CD4-positive, alpha-beta T cell treated with Interleukin-17A for 4 hours (primary cell): ENCODE measurements at places on chromosomes 11 and 22.
A peak's percentile ranks its signal among the peaks of the same experiment; 100 is the strongest.

- DNase-seq, result no peak
Observed at GRCh38 chr11:27372164-27372563, 9.1 kb upstream of the CCDC34 start.

GRCh38 chr11:12690663-12691062 lies 16.4 kb downstream of the TEAD1 start:
- DNase-seq, result no peak

DNA sequence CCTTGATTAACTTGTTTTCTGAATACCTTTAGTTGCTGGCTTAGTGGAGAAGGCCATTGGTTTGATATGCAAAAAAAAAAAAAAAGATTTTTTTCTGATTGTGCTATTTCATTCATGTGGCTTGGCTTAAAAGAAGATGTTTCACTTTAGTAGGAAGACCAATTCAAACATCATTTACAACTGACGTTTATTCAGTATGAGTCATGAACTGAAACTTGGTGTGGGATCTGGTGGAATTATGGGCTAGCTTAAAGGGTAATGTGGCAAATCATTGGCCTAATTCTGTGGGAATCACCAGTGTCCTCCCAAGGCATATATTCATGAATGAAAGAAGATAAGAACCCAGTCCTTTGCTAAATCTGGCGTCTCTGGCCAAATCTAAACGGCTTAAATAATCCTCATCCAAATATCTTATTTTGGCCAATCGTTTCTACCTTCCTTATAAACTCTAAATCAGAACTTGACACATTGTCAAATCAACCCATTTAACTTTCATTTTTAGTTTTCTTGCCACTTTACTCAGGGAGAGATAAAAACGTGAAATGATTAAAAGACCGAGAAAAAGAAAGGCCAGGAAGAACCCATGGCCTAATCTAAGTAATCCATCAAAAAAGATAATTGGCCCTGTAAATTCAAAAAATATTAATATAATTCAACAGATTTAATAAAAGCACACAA lies 77.0 kb downstream of the DDIAS start:
- no peak for DNase-seq

DNA sequence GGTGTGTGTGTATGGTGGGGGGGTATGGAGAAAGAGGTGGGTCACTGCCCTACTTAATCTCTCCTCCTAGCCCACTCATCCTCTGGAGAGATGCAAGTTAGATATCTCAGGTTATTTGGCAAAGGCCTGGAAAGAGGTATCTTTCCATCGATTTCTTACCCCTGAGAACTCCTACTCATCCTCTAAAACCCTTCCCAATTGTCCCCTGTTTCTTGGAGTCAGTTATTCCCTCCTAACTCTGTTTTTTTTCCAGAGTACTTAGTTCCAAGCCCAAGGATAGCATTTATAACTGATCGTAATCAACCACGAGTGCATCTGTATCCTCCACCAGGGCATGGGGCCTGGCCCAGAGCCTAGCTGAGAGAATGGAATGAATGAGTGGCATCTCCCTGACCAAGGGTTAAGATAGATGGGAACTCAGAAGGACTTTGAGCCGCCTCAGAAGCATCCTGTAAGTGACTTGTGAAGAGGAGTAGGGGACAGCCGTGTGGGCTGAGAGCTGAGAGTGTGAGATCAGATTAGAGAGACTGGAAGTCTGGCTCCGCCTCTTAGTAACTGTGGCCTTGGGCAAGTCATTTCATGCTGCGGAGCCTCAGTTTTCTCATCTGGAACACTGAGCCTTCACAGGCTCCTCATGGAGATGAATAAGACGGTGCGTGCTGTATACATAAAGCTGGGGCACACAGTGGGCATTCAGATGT lies 16.2 kb downstream of the CD6 start:
- DNase-seq, result peak; percentile 72

DNA sequence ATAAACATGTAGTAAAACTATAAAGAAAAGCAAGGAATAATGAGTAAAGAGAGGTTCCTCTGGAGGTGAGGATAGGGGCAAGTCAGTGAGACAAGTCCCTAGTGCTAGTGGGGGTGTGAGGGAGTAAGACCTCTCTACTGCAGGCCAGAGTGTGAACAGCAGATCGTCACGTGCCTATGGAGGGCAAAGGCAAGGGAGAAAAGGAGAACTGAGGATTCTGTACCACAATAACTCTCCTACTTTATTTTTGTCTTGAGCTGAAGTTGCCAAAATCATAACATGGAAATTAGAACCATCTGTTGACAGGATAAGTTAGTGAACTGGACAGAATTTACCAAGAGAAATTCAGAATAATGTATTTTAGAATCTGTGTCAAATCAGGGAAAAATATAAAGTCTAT lies 77.6 kb downstream of the ENTHD1 start:
- no peak for DNase-seq

DNA sequence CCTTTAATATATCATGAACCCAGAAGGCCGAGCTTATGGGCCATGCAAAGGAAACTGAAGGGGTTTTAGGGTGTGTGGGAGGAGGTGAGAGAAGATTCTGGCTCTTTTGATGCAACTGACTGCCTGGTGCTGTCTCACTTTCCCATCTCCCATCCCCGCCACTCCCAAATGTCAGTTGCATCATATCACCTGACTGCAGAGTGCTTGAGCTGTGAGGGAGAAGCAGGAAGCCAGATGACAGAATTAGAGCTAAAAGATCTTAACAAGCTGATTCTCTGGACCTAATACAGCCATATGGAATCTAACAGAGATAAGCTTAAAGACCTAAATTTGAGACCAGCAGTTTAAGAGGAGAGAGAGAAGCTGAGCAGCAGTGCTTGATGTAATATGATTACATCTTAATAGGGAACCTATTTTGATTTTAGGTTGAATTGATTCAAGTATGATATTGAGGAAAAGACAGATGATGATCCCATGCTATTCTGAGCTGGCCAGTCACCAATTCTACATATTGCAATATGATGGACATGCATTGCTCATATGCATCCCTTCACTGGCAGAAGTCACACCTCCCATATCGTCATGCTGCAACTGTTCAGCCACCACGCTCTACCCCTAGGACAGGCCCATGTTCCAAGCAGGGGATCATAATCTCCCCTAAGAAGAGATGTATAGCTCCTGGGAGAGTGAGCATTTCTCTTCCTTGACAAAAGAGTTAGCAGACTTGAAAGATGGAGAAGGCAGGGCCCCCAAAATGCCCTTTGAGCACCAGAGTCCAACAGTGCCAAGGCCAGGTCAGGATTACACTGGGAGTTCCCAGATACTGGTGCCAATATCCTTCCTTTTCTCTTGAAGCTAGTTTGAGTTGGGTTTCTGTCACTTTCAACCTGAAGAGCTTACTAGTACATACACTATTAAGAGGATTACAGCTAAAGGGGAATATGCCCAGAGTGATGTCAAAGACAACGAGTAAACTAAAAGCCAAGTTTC lies 44.9 kb downstream of the PLEKHA7 start:
- no peak for DNase-seq

- no peak for DNase-seq
Observed at GRCh38 chr22:39139933-39140332, 12.5 kb downstream of the CBX7 start.
